ENCODE measurements at places on chromosomes 5 and 9.

DNA sequence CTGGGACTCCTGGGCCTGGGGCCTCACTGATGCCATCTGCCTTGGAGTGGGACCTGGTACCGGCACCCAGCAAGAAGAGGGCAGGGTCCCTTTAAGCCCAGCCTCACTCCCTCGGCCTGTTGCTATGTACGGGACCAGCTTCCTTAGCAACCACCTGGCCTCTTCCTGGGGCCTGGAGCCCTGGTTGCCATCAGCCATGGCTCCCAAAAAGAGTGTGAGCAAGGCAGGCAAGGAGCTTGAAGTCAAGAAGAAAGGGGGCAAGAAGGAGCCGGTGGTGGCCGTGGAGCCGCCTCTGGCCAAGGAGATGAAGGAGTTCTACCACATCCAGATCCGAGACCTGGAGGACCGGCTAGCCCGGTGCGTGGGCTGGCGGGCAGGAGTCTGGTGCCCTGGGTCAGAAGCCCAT, at the start of gene CFAP157:
Gene CFAP157 (plus strand): TSS at position 153 of the 406 bp plus-strand sequence. CDS start 44 bp downstream, at position 197.
- no peaks in the 10 kb centered on the region for H3K36me3 ChIP-seq
- no peaks in the 10 kb centered on the region for H3K27me3 ChIP-seq
- H3K27ac ChIP-seq = no peak within 1 kb of the TSS
- DNase-seq = no peak

GRCh38 chr5:180343831-180344695, 9.1 kb downstream of the GFPT2 start:
- H3K4me1 ChIP-seq = no peaks in the 10 kb centered on the region
- H3K4me3 ChIP-seq = no peak overlapping the region
- H3K36me3 ChIP-seq = no peaks in the 10 kb centered on the region
- H3K27me3 ChIP-seq = no peaks in the 10 kb centered on the region
- no peak overlapping the region for H3K27ac ChIP-seq
- no peak for DNase-seq

DNA sequence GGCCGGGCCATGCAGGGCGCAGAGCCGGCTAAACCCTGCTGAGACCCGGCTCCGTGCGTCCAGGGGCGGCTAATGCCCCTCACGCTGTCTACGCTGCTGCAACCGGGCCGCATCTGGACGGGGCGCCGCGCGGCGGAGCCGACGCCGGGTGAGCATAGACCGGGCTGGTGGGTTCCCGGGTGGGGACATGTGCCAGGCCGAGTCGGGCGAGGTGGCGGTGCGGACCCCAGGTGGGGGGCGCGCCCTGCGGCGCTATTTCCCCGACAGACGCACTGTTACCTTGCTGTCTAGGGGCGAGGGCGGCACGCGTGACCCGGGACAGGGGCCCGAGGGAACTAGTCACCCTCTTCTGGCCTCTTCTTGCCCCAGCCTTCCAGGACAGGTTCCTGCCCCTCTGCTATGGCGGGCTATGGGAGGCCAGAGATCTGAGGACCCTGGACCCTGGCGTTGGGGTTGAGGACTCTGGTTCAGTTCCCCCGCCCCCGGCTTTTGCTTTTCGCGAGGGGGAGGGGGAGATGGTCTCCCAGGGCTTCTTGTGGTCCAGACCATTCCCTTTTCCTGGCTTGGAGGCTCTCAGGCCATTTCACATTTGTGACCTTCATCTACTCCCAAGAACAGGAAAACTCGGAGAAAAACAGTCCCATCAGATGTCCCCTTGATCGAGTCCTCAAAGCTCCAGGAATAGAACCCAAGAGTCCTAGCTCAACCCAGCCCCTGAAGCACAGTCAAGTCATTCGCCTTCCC, 536 bp downstream of the SLC27A4 start:
- DNase-seq = no peak
- no peaks in the 10 kb centered on the region for H3K27me3 ChIP-seq
- peaks cover 22% of the 10 kb centered on the region for H3K36me3 ChIP-seq
- peak overlapping the region; percentile 80 for H3K4me3 ChIP-seq

DNA sequence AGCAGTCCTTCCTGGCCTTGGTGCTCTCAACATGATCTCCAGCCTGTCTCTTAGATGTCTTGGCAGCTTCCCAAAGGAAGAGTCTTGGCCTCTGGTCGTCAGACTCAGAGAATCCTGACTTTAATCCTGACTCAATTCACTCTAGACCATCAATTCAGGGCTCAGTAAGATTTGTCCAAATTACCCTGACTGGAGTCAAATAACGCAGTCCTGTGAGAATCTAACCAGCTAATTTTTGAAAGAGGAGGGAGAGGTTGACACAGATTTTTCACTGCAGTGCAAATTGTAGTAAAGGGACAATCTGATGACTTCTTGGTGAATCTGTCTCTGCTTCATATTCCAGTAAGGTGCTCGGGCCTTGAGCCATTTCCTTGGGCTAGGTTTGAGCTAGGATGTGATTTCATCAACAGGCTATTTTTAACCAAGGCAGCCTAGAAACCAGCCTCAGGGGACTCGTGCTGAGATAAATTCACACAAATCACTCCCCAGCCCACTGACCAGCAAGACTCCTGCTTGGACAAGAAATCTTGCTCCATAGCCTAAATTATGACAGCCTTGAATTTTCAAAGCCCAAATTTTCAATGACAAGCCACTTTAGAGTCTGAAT, 257.4 kb downstream of the ENC1 start:
- peaks cover 2% of the 10 kb centered on the region for H3K27me3 ChIP-seq
- H3K4me3 ChIP-seq = no peak overlapping the region
- no peak overlapping the region for H3K27ac ChIP-seq
- no peaks in the 10 kb centered on the region for H3K36me3 ChIP-seq
- DNase-seq = no peak

- no peak overlapping the region for H3K4me3 ChIP-seq
- H3K27me3 ChIP-seq = peaks cover 2% of the 10 kb centered on the region
- H3K4me1 ChIP-seq = no peaks in the 10 kb centered on the region
- DNase-seq = no peak
- H3K36me3 ChIP-seq = no peaks in the 10 kb centered on the region
- H3K27ac ChIP-seq = no peak overlapping the region
Observed at GRCh38 chr5:74082512-74083055, 456.6 kb downstream of the ARHGEF28 start.

DNA sequence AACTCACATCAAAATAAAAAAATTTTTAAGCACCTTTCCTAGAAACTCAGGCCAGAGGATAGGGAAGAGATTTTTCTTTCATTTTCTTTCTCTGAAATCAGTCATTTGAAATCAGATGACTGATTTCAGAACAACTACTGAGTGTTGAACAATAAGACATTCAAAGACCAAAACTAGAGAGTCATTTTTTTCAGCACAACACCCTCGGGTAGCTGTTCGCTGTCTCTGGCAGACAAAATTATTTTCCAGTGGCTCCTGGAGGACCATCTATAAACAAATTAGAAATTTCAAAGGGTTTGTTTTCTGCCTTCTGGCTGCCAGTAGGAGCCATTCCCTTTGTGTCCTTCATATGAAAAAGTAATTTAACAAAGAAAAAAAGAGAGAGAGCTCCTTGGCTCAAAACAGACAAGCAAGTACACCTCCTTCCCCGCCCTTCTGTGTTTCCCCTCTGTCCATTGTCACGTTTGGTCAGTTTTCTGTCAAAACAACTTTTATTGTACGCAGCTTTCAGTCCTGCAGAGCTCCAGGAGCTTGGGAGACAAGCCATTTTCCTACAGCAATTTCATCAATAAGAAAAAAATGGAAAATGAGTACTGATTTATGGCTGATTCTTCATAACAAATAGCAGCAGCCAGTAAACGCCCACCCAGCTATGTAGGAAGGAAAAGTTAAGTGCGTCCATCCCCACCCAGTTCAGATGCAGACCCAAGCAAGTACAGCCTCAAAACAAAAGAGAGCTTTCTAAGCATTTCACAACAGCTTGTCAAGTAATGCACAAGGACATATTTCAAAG, 405.2 kb downstream of the ZNF608 start:
- H3K27ac ChIP-seq = no peak overlapping the region
- no peaks in the 10 kb centered on the region for H3K36me3 ChIP-seq

GRCh38 chr5:132457371-132458225, 33.0 kb downstream of the IRF1 start:
- peak; percentile 39 for DNase-seq
- H3K4me1 ChIP-seq = peaks cover 81% of the 10 kb centered on the region
- H3K4me3 ChIP-seq = peak overlapping the region; percentile 52
- H3K27me3 ChIP-seq = no peaks in the 10 kb centered on the region
- H3K36me3 ChIP-seq = peaks cover 13% of the 10 kb centered on the region
- peak overlapping the region; percentile 86 for H3K27ac ChIP-seq

- H3K27me3 ChIP-seq = peaks cover 2% of the 10 kb centered on the region
- peaks cover 3% of the 10 kb centered on the region for H3K4me1 ChIP-seq
- no peak for DNase-seq
Observed at GRCh38 chr9:132969783-132970182, 8.7 kb upstream of the GFI1B start.

DNA sequence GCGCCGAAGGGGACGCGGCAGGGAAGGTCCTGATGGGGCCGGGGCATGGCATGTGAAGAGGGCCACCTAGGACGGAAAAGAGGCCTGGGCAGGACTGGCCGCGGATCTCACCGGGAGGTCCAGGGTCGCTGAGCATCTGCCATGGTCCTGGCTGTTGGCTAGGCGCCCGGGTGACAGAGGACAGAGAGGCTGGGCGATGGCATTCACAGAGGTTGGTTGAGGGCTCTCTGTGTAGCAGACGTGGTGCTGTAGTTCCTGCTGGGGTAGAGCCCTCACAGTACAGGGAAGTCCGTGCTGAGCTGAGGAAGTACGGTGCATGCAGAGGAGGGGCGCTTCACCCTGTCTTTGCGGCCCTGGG, 427 bp downstream of the PCYOX1L start:
- H3K27me3 ChIP-seq = no peaks in the 10 kb centered on the region
- H3K4me3 ChIP-seq = peak overlapping the region; percentile 77
- H3K36me3 ChIP-seq = peaks cover 27% of the 10 kb centered on the region

- DNase-seq = no peak
- no peak overlapping the region for H3K4me3 ChIP-seq
- no peak overlapping the region for H3K27ac ChIP-seq
- H3K36me3 ChIP-seq = no peaks in the 10 kb centered on the region
Observed at GRCh38 chr9:36878986-36879982, 154.8 kb downstream of the PAX5 start.

DNA sequence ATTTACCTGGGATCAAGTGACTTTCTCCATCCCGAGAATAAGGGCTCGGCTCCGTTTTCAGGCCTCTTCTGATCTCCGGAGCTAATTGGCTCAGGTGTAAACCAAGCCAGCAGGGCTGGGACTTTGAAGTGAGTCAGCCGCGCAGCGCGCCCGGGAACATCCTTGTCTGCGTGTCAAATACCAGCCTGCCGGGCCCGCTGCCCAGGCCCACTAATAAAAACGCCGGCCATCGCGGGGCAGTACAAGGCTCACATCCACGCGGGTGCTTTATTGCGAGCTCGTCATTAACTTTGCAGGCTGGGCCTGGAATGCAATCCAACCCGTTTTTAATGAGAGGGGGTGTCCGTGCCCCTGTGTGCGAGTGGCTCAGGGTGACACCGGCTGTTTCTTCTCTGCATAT, 416.8 kb downstream of the IRX2 start:
- H3K36me3 ChIP-seq = no peaks in the 10 kb centered on the region
- H3K4me3 ChIP-seq = no peak overlapping the region
- no peaks in the 10 kb centered on the region for H3K4me1 ChIP-seq
- no peak overlapping the region for H3K27ac ChIP-seq

GRCh38 chr5:88690409-88691229, 192.4 kb downstream of the MEF2C start:
- peaks cover 58% of the 10 kb centered on the region for H3K27me3 ChIP-seq
- peak; percentile 29 for DNase-seq
- no peak overlapping the region for H3K4me3 ChIP-seq
- no peak overlapping the region for H3K27ac ChIP-seq

DNA sequence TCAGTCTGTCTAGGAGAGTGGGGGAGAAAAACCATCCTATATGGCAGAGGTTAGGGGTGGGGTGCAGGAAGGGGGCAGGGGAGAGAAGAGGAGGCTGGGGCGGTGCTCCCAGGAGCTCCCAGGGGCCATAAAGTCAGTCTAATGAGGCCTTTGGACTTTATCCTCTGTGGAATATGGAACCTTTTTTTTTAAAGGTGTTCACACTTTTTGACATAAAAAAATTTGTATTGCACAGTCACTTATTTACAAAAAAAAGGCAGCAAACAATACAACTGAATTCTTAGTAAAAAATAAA, 51.9 kb upstream of the SYNPO start:
- no peak overlapping the region for H3K4me3 ChIP-seq
- no peaks in the 10 kb centered on the region for H3K4me1 ChIP-seq
- no peak overlapping the region for H3K27ac ChIP-seq
- DNase-seq = no peak
- no peaks in the 10 kb centered on the region for H3K27me3 ChIP-seq

DNA sequence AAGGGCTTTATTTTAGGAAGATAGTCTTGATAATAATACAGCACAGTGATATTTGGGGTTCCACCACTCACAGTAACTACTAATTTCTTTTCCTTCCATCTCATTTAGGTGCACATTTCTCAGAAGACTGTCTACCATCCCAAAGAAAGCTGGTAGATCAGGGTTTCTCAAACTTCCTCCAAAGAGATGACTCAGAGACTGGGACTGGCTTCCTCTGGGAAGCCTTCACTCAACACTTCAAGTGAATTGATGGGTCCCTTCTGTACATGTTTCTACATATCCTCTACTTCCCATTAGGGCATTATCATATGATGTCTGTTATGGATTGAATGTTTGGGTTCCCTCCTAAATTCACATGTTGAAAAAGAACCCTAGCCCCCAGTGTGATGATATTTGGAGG, 138.5 kb downstream of the SPOCK1 start:
- no peaks in the 10 kb centered on the region for H3K4me1 ChIP-seq
- H3K4me3 ChIP-seq = no peak overlapping the region

All from CD4-positive, CD25-positive, alpha-beta regulatory T cell (primary cell).